Astrocyte of the spinal cord (primary cell): ENCODE measurements at places on chromosomes 7 and 10.

- DNase-seq, result peak; percentile 13
These were observed 23.6 kb downstream of the ZNF783 start for GRCh38 chr7:149285603-149286002.

GRCh38 chr10:33337326-33337957 lies 3.0 kb upstream of the NRP1 start:
- peak; percentile 81 for DNase-seq

DNA sequence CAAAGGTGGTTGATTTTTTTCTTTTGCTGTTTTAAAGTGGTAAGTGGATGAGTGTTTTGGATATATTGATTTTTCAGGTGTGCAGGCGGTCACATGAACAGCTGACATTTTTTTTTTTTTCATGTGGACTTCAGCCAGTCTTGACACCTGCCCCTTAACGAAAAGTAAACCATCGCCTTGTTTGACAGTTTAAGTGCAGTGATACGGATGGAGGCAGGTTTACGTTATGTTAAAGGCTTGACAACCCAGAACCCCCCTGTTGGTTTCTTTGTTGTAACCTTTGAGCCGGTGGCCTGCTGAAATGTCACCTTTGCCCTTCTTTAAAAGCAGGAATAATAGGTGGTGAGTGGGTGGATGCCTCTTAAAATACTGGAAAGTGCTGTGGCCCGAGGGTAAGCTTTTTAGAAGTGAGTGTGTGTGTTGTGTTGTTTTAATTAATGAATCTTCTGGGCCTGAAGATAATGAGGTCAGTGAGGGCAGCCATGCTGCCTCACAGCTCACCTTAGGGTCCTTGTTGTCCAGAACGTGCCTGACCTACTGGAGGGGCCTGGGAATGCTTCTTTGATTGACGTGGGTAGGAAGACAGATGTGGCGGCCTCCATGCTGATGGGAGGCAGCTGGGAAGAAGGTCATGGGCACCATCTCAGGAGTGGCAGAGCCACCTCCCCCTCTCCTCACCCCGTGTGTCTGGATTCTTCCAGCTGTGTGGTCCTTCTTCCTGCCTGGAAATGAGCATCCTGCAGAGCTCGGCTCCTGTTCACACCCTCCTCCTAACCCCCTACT lies 69.8 kb downstream of the TCF7L2 start:
- DNase-seq, result no peak

DNA sequence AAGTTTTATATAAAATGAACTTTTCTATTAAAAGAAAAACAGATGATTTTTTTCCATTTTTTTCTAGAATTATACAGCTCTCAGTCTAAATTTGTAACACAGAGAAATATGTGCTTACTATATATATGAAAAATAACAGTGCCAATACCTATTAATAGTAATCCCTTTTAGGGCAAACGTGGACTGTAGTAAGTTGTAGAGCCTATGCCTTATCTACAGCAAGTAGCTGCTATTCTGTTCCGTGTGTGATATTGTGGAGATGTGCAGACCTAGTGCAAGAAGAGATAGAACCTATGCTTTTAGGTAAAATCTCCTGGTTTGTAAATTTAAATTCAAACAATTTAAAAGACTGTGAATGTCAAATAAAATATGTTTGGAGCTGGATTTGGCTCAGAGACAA lies 72.9 kb downstream of the FAS start:
- DNase-seq, result no peak

GRCh38 chr7:143372070-143372469 lies 9.1 kb upstream of the ZYX start:
- no peak for DNase-seq

GRCh38 chr7:94422136-94422535 lies 27.4 kb downstream of the COL1A2 start:
- DNase-seq, result peak; percentile 6

DNA sequence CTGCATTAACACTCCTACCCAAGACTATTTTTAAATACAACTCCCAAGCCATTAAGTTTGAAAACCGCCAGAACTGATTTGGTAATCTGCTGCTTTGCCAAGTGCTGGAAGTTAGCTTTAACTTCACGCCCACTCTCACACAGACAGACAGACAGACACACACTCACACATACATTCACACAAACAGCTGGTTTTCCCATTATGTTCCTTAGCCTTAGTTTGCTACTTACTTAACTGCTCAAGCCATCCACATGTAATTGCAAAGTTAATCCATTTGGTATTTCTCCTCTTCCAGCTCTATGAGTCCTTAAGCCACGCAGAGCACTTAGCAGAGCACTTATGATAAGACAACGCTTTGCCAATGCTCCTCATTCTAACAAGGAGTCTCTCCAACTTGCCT lies 8.3 kb downstream of the COBL start:
- DNase-seq, result no peak

DNA sequence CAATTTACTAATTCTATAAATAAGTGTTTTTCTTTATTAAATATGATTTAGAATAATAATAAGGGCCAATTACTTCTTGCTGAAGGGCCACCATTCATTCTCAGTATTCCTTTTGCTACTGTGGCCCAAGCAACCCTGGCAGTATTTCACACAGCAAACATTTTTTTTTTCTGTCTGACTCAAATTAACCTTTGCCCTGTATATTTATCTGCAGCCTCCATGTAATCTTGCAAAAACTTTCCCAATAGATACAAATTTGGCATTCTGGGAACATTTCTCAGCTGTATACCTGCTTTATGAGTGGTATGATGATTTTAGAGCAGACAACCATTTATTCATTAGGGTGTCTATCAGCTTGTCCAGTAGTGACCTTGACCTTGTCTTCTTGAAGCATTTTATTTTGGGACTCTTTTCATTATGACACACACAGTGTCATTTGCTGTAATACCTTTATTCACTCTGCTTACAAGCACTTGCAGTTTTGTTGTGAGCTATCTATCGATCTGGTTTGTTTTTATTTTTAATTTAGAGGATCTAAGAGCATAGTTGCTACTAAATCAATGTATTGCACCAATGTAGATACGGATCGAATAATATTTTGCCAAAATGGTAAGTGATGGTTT lies 159.7 kb upstream of the PLXDC2 start:
- DNase-seq, result no peak

DNA sequence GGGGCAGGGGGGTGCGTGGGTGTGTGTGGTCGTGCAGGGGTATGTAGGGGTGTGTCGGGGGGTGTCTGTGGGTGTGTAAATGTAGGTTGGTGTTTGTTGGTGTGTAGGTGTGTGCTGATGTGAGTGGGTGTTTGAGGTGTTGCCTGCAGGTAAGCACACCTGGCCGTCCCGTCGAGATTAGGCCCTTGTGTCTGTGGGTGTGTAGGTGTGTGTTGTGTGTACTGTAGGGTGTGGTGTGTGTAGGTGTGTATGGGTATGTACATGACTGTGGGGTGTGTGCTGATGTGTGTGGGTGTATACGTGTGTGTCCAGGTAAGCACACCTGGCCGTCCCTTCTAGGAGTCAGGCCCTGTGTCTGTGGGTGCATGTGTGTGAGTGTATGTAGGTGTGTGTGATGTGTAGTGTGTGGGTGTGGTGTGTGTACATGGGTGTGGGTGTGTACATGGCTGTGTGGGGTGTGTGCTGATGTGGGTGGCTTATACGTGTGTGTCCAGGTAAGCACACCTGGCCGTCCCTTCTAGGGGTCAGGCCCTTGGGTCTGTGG lies 15.8 kb downstream of the FAM20C start:
- no peak for DNase-seq

GRCh38 chr10:62348029-62348428 lies 26.1 kb upstream of the ZNF365 start:
- DNase-seq, result no peak

- DNase-seq, result no peak
These were observed 59.2 kb downstream of the ZNF503 start for GRCh38 chr10:75342397-75342796.

GRCh38 chr10:91575044-91575610 lies 57.7 kb downstream of the PPP1R3C start:
- no peak for DNase-seq

DNA sequence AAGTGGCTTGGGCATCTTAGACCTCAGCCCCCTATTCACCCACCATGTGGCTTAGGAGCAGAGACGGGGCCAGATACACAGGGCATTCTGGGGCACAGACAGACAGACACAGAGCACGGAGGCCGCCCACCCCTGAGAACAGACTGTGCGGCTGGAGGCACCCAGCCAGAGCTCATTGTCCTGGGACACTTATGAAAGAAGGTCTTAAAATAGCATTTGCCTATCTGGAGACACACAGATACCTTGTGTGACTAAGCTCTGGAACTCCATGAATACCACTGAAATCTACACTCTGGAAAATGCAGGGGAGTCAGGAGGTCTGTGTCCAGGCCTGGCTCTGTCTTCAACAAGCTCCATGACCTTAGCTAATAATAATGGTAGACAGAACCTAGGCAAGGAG lies 41.4 kb upstream of the ADO start:
- no peak for DNase-seq

GRCh38 chr7:101161692-101162471 lies 3.5 kb downstream of the VGF start:
- no peak for DNase-seq

- DNase-seq, result no peak
These were observed 309.4 kb downstream of the TWIST1 start for GRCh38 chr7:18808026-18808425.

DNA sequence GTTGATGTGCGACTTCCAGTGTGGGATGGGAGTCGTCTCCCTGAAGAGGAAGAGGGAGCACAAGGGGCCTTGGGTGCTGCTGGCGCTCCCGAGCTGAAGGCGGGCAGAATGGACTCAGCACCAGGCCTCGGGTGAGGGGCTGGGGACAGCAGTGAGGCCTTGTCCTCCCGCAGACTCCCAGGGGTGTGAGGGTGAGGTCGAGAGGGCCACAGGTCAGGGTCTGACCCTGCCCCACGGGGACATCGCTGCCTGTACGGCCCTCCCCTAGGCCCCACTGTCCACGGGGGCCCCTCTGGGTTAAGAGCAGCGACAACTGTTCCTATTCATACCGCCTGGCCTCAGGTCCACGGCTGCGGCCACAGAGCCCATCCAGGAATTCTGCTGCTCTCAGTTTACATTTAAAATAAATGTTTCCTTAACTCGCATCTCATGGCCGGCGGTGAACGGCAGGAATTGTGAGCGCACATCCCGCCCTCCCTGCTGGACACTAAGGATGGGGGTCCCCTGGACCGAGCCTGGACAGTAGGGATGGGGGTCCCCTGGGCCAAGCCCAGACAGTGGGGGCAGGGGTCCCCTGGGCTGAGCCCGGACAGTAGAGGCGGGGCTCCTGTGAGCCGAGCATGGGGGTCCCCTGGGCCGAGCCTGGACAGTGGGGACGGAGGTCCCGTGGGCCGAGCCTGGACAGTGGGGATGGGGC lies 61.7 kb downstream of the PDGFA start:
- no peak for DNase-seq

- DNase-seq, result no peak
These were observed 775.3 kb upstream of the POM121L12 start for GRCh38 chr7:52260046-52260665.

GRCh38 chr10:116364868-116365267 lies 40.6 kb downstream of the CCDC172 start:
- DNase-seq, result no peak

DNA sequence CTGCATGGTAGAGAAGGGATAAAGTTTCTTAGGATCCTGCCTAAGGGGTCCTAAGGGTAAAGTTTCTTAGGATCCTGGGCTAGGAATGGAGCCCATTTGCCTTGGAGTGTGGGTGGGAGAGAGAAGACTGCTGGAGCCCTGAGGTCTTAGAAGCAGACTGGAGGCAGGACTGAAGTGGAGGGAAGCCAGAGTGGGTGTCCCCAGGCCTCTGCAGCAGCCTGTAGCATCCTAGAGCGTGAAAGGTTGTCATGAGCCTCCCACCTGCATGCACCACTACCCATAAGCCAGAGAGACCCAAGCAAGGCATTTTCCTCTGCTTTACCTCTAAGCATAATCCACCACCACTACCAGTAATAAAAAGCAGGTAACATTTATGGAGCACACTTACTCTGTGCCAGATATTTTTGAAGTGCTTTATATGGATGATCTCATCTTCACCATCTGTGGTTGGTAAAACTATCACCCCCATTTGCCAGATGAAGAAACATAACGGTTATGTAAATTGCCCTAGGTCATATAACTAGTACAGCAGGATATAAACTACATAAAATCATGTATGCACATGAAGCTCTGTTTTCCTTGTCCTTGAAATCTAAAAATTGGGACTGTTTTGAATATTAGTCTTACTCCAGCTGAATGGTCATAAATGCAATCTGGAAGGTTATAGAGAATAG lies 103.5 kb upstream of the CCDC6 start:
- DNase-seq, result no peak

DNA sequence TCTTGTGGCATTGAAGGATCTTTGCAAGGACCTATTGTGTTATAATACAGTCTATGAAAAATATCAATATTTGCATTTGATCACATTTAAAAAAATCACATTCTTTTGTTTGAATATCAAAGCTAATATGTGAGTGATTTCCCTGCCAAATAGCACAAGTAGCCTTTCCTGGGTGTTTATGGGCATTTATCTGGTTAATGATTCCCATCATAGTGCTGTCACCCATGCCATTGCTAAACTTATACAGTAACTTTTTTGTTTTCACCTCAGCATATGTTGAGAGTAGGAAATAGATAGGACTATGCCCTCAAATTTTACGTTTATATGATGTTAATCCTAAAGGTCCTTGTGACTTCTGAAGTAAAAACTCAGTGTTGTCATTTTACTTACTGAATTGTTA lies 136.9 kb downstream of the CFTR start:
- DNase-seq, result no peak

- no peak for DNase-seq
These were observed 35.2 kb downstream of the MGAM start for GRCh38 chr7:142030848-142031247.

- peak; percentile 0 for DNase-seq
These were observed 147.9 kb downstream of the DNAH11 start for GRCh38 chr7:21690705-21691104.

DNA sequence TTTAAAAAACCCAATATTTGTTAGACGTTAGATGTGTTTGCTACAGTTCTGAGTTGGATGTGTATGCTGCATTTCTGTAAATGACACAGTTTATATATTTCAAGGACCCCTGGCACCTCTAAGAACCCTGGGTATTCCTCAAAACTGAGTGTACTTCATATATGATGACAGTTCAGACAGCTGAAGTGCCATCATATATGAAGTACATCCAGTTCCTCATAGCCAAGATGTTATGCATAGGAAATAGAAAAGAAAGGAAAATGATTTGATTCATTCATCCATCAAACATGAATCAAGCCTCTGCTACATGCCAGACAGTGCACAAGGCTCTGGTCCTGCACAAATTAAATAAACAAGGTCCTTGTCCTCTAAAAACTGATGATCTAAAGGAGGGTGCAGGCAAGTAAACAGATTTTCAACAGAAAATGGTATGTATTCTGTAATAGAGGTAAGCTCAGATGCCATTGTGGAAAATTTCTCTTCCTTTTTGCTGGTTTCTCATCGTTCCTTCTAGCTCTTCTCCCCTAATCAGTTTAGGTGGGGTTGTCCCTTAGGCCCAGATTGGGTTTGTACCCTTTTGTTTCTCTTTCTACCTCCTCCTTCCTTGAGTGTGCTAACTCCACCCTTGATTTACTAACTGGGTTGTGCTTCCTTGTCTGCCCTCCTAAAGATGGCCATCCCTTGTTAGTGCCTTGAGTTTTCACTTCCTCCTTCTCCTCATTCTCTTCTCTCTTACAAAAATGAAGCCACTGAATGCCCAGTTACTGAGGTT lies 25.3 kb upstream of the SMIM30 start:
- DNase-seq, result no peak

GRCh38 chr7:100204454-100204853 lies 15.3 kb upstream of the PVRIG start:
- DNase-seq, result no peak

GRCh38 chr10:4677296-4678021 lies 148.5 kb upstream of the AKR1E2 start:
- DNase-seq, result peak; percentile 89
